Activated naive CD4-positive, alpha-beta T cell treated with anti-CD3 and anti-CD28 coated beads for 36 hours (primary cell): ENCODE measurements at places on chromosomes 12 and 14. TPM values are rescaled to one million over a fixed set of nuclear protein-coding genes. Genes with fewer than 3 reads are reported as not detected.

- no peak for DNase-seq
- no peak overlapping the region for H3K27ac ChIP-seq
- H3K27me3 ChIP-seq = peaks cover 35% of the 10 kb centered on the region
- no peaks in the 10 kb centered on the region for H3K4me1 ChIP-seq
Observed at GRCh38 chr12:130375296-130376287, 37.9 kb downstream of the PIWIL1 start.

- H3K27me3 ChIP-seq = no peaks in the 10 kb centered on the region
Observed at GRCh38 chr12:110079477-110080400, 31.4 kb upstream of the C12orf76 start.

PLEK2 gene
- total RNA-seq = 2.2 TPM

TAS2R14 gene
- 0.36 TPM for total RNA-seq
